Effector memory CD4-positive, alpha-beta T cell (primary cell): ENCODE measurements at places on chromosomes 1 and 21.

DNA sequence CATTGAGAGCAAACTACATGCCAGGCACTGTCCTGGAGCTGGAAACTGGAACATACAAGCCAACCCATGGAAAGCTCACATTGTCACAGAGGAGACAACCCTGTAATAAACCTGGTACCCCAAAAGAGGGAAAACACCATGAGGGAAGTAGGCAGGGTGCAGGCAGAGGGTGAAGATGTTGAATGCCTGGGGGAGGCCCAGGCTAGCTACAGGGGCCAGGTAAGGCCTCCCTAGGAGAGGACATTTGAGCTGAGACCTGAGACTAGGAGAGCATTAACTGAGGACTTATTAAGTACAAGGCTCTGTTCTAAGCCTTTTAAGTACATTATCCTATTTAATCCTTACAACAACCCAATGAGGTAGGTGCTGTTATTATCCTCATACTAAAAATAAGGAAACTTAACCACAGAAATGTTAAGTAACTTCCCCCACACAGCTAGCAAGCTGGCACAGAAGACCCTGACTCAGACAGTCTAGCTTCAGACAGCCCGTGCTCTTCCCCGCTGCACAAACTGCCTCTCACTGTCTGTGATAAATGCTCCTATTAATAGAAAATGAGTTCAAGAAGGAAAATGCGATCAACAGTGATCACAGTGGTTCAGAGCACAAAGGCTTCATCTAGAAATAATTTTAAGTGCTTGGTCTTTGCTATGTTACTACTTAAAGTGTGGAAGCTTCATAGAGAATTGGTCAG is 41.8 kb downstream of the ZNF281 start:
- no peak for DNase-seq

DNA sequence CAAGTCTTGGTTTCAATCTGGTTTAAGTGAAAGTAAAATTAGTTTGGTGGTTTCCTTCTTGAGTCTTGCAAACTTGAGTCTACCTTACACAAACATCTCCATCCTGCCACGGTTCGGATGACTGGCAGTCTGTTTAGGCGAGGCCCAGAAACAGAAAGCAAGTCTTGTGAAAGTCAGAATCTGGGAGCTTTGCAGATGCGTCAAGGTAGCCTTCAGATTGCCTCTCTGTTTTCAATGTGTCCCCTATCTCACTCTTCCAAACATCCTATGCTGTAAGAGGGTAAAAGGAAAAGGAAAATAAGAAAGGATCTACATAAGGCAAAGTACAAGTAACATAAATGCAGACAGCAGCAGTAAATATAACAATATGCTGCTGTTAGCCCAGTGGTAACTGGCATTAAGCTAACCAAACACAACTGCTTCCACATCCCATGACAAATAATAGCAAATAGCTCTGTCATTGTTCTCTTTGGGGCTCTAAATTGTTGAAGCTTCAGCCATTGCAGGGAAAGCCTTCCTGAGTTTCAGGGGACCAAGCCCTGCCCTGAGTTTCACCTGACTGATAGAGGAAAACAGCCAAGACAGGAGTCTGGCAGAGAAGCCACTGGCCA is 26.2 kb upstream of the C1orf105 start:
- DNase-seq, result peak; percentile 12

DNA sequence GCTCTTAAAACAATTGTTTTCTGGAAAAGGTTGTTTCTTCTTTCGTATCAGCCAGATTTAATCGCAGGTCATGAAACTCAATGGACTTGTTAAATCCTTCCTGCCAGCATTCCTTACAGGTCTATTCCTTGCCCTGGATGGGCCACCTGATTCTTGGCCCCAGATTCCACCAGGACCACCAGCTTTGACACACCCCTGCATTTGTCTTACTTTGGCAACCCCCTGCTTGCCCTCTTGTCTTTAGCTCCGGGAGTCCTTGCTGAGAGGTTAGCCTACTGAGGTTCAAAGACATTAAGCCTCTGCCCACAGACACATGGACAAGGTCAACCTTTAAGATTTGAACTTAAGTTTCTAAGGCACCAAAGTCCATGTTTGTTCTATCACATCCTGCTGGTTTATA is 27.1 kb upstream of the DAB1 start:
- no peak for DNase-seq

GRCh38 chr1:32990887-32991286 is 26.3 kb upstream of the RNF19B start:
- no peak for DNase-seq

DNA sequence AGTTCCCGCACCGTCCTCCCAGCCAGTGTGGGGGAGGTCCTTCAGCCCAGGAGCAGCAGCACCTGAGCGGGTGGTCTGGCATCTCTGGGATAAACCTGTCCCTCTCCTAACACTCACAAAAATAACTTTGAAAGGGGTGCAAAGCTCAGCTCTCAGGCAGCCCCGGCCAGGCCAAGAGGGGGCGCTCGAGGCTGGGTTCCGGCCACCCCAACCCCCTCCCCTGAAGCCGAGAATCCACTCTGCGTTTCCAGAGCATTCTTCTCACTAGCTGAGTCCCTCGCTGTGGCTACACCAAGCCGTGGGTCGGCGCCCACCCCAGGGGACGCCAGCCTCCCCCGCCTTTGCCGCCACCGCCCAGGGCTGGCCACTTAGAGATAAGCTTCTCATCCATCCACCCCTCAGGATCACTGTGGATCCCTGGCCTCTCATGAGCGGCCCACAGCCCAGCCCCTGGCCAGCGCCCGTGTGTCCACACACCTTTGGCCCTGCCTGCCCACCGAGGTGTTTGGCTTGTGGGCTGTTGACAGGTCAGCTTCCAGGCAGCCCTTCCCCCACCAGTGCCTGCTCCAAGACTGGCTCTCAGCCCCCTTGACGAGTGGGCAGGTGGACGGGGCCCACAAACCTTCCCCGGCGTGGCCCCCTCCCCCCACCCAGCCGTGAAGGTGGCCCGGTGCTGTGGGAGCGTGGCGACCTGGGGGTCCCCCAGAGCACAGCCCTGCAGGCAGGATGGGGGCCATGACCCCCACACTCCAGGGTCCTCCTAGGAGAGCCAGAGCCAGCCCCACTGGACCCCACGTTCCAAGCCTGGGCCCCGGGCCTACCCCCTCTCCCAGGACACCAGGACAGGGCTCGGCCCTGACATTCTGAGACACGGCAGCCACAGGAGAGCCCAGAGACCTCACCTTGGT is 1.9 kb downstream of the FTCD start:
- DNase-seq, result no peak

GRCh38 chr1:63691701-63692425 is 82.0 kb upstream of the ROR1 start:
- no peak for DNase-seq

GRCh38 chr1:152148981-152149380 is 10.0 kb downstream of the RPTN start:
- no peak for DNase-seq

- peak; percentile 25 for DNase-seq
Observed at GRCh38 chr1:13732971-13733667, 33.1 kb downstream of the PRDM2 start.

GRCh38 chr1:109249654-109250401 is 489 bp downstream of the CELSR2 start:
- no peak for DNase-seq

DNA sequence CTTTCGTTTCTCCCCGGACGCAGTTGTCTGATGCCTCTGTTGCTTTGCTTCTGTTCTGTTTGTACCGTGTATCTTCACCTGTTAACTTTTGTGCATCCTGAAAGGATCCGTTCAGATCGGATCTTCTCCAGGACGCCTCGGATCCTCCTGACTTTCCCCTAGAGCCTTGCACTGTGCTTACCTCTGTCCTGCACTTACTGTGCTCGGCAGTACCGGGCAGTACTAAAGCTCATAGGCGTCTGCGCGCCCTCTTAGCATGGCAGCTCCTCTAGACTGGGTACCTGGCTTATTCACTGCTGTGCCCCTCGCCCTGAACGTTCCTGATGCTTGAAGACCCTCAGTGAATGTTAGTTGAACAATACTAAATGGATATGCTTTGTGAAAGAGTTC is 934 bp downstream of the SCP2 start:
- DNase-seq, result no peak

- DNase-seq, result no peak
Observed at GRCh38 chr1:80064524-80064923, 1058.0 kb upstream of the ADGRL4 start.

DNA sequence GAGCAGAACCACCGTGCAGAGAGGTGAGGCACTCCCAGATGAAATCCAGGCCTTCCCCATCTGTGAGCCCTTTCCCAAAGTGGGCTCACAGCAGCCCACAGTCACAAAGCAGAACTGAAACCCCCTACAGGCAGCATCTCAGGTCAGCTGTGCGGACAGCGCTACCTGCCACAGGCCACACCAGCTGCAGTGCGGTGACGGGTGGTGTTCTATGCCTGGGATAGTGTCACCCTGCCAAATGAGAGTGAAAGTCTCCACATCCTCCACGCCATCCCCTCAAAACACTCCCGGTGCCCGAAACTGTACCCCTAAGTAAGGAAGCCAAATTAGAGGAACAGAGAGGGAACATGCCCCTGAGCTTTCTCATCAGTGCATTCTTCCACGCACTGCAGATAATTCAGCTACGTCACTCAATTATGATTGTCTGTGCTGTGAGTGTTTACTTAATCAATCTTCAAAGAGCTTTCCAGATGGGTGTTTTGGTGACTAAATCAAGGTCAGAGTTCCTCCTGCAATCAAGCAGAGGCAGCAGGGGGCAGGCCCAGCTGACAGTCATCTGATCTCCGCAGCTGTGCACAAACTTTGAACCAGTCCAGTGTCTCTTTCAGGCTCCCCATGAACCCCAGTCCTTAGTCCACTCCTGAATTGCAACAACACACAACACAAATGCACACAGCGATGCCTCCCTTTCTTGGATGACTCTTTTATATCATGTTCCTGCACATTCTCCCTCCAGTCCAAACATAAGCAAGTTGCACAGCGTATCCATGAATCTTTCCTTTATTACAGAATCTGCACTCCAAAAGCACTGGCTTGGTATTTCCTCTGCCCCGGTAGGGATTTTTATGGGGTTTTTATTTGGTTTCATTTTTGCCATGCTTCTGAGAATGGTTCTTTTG is 150.0 kb downstream of the TOMM20 start:
- DNase-seq, result peak; percentile 38

DNA sequence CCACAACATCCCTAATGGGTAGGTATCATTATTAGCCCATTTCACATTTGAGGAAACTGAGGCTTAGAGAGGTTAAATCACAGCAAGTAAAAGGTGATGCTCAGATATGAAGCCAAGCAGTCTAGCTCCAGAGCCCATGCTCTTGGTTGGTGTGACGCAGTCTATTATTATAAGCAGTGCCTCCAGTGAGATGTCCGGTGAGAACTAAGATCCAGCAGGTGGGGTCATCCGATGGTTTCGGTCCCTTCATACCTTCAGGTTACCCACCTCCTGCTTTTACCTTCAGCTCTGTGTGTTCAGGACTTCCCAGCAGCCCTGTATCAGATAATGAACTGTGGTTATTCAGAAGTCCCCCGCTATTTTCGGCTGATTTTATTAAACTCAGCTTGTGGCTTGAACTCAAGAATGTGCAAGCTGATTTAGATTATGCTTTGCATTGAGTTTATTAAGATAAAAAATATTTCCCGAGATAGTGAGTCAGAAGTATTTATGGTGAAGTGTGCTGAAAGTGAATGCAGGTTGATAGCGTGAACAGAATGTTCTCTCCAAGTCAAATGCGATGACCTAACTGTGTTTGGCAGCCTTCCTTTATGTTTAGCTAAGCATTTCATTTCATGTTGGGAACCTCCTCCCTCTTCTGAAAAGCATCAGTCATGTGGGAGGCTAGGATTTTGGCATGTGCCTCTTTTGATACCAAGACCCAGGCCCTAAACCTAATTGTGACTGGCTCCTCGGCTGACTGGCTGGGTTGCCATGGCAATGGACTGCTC is 160.9 kb upstream of the UBE2U start:
- DNase-seq, result no peak

GRCh38 chr1:226676381-226676780 is 62.7 kb downstream of the ITPKB start:
- DNase-seq, result no peak

- no peak for DNase-seq
Observed at GRCh38 chr1:206962272-206962671, 8.0 kb downstream of the FCAMR start.

GRCh38 chr1:13790290-13791030 is 90.5 kb downstream of the PRDM2 start:
- no peak for DNase-seq

- DNase-seq, result peak; percentile 50
Observed at GRCh38 chr1:230917284-230918135, 49.2 kb upstream of the C1orf198 start.

- DNase-seq, result no peak
Observed at GRCh38 chr21:37000381-37000780, 6.1 kb upstream of the RIPPLY3 start.

- DNase-seq, result peak; percentile 33
Observed at GRCh38 chr1:110787328-110788071, 85.4 kb upstream of the CD53 start.

GRCh38 chr1:187911820-187912219 is 1083.1 kb downstream of the PLA2G4A start:
- DNase-seq, result no peak

DNA sequence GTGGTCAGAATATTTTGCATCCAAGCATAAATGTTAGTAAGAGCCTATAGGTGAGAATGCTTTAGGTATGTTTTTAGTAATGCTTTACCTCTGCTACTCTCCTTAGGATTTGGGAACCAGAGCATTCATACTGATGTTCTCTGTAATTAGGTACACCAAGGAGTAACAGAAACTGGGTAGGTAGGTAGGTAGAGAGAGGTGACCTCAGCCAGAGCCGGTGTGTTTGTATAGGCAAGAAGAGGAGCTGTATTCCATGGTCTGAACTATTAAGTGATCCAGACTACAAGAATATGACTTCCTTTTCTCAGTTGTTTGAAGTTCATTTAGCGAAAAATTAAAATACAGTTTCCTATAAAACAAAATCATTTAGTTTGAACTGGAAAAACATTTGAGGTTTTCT is 108.5 kb downstream of the SDCCAG8 start:
- DNase-seq, result no peak

- DNase-seq, result peak; percentile 43
Observed at GRCh38 chr1:11893907-11894251, 32.3 kb downstream of the KIAA2013 start.

DNA sequence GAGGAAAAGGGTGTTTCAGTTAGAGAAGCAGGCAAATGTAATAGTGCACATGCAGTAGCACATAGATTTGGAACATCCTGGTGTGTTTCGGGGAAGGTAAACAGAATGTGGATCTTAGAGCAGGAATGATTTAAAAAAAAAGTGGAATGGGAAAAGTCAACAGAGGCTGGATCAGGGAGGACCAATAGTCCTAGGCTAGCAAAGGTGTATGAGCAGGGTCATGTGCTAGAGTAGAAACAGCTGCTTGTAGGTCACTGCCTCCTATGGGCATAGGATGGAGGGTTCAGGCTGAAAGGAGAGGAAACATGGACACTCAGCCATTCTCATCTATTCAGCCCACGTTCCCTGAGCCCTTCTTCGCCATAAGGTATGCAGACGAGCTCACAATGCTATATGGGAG is 3.7 kb upstream of the KPNA6 start:
- no peak for DNase-seq

GRCh38 chr1:218262259-218262658 is 22.8 kb upstream of the RRP15 start:
- no peak for DNase-seq

DNA sequence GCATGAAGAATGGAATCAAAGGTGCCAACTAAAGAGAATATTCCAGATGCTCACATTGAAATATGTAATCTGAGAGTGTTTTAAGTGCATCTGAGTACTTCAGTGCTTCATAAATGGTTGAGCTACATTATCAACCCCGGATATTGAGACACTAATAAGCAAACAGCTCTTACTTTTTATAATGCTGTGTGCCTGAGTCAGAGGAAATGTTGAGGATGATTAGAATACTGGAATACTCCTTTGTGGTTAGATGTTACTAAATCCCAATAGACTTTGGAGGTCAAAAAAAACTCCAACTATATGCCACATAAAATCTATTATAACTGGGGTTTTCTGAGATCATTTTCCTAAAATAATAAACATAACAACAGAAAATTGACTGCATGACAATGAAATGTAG is 12.5 kb upstream of the KCNA3 start:
- no peak for DNase-seq
